DMS79 treated with DMSO at 0.1 percent for 48 hours (cell line): ENCODE measurements at places on chromosomes 3 and 15.

DNA sequence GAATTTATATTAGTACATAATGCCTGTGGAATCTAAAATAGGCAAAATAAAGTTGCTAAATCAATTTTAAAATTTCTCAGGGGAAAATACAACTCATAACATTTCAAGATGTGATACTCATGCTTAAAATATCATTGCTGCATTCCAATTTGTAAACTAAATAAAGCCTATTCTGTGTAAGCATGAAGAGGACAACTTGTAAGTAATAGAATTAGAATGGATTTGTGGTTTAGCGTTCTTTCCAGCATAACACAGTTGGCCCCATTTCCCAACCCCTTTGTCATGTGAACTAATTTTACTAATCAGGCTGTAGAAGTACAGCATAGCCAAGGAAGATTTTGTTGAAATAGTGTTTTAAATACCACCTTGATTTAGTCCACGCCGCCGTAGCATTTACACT, 437.2 kb downstream of the SI start:
- no peak for DNase-seq

GRCh38 chr3:46558184-46559043, 7.7 kb downstream of the LRRC2 start:
- DNase-seq: no peak

- DNase-seq: no peak
Observed at GRCh38 chr3:12729051-12729651, 29.9 kb downstream of the TMEM40 start.

DNA sequence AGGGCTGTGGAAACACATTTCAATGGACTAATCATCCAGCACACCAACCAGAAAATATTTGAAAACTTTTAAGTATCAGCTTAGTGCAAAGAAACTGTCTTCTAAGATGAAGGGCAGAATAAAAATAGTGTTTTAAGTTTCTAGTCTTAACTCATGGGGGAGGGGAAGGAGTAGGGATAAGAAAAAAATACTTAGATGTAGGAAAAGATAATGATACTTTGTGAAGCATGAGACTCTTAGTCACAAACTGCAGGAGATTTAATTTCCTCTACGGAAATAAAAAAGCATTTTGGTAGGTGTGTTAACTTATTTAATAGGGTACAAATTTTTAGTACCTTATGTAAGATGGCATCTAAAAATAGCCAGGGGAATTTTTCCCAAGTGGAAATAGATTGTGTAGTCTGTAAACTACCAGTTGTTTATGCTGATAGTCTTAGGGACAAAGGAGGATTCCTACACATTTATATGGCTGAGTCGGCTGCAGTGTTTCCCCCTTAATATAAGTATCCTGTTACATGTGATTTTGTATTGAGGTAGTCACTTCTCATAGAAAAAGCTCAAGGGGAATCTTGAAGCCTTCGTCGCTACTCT, 78.2 kb upstream of the GBE1 start:
- DNase-seq: no peak

- DNase-seq: no peak
Observed at GRCh38 chr15:70079888-70080287, 17.8 kb downstream of the TLE3 start.
